Left colon (tissue), 2 donors: ENCODE measurements at places on chromosomes 5 and 9.

- DNase-seq = no peak
Measured at GRCh38 chr9:97660340-97660739, 26.7 kb downstream of the NCBP1 start.

DNA sequence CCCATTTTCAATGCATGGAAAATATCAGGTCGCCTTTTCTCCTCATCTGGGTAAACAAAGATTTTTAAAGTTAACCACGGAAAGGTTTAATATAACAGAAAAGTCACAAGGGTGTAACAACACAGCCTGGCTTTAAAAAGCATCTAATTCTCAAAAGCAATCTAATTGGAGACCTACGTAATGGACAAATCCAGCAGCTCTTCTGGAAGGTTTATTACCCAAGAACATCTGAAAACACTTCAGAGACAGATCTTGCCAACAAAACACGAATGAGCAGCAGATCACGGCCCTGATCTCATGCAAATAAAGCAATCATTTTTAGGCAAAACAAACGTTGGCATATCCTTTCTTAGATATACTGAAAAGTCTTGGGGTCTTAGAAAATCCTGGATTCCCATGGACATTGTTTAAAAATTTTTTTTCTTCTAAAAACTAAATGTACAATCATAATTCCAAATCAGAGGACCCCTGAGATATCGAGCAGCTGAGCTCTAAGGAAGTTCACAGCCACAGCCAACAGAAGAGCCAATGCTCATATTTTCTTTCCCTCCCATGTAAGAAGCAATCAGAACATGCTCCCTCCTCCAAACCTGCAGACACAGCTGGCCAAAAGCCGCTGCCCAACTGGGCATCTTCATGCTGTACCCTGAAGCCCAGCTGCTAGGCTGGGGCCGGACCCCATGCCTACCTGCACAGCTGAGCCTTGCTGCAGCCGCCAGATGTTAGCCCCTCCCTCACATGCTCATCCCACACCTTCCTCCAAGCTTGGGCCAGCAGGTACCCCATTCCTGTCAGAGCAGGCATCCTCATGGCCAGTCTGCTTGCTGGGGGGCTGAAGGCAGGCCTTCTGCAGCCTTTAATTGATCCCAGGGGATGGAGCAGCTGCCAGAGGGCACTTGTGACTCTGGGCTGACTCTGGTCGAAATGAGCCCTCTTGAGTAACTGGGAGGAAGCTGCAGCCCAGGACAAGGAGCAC is 11.2 kb downstream of the ANKS6 start:
- no peak for DNase-seq

DNA sequence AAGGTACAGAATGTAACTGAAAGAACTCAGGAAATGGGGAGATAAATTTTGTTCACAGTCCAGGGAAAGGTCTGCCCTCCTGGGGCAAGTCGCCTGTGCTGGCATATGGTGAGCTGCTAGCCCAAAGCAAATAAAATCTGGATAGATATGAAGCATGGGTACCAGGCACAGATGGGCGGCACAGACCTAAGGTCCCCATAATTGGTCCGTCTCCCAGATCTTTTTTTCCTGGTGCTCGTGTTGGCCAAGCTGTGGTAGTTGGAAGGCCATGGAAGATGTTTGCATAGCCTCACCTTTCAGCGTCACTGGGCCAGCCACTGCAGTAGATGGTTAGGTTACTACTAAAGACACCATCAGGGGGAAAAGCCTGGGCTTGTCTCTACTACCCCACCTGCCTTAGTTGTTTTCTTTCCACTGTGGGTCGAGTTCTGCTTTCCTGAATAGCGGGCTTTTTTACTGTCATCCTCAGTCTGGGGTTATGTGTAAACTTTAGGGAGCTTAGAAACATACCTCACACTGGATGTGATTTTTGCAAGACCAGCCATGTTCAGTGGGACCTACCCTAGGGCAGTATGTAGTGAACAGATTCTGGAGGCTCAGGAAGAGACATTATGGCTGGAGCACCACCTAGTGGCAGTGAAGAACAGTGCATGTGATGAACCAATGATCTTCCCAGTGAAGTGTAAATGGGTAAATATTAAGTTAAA is 24.2 kb upstream of the GLRX start:
- DNase-seq = peak; percentile 62

DNA sequence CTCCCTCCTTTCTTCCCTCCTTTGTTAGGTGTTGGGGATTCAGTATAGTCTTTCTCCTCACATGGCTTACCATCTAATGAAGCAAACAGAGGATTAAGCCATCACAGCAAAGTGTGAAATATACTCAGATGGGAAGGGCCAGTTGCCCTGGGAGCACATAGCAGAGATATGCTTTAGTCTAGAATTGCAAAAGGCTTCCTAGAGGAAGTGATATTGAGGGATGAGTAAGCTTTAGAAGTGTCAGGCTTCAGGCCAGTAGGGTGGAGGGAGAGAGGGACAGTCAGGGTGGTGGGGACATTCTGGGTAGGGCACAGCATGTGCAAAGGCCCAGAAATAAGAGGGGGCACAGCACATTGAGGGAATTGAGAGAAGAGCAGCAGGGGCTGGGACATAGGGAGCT is 46.2 kb upstream of the GLRA1 start:
- no peak for DNase-seq
